ENCODE measurements at places on chromosomes 12 and 14. TPM values are rescaled to one million over a fixed set of nuclear protein-coding genes. Genes with fewer than 3 reads are reported as not detected.

GRCh38 chr14:99930420-99931274 is 134.6 kb upstream of the EVL start:
- DNase-seq: no peak

DNA sequence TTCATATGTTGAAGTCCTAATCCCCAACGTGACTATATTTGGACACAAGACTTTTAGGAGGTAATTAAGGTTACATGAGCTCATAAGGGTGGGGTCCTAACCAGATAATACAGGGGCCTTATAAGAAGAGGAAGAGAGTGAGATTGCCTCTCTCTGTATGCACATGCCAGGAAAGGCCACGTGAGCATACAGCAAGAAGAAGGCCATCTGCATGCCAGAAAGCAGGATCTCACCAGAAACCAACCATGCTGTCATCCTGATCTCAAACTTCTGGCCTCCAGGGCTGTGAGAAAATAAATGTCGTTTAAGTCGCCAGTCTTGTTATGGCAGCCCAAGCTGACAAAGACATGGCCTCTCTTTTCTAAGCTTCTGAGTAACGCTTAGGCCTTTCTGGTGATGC is 69.0 kb upstream of the GPHB5 start:
- DNase-seq: no peak

GRCh38 chr14:91611528-91611927 is 101.4 kb upstream of the PPP4R3A start:
- DNase-seq: no peak

GRCh38 chr12:100234591-100235304 is 32.1 kb downstream of the DEPDC4 start:
- no peak for DNase-seq

GRCh38 chr12:132178801-132179401 is 34.6 kb downstream of the NOC4L start:
- DNase-seq: no peak

ADAM21 gene
- not detected for total RNA-seq

FOXM1 gene
- total RNA-seq: 0.09 TPM

GRCh38 chr12:132218915-132219314 is 74.7 kb downstream of the NOC4L start:
- no peak for DNase-seq

DNA sequence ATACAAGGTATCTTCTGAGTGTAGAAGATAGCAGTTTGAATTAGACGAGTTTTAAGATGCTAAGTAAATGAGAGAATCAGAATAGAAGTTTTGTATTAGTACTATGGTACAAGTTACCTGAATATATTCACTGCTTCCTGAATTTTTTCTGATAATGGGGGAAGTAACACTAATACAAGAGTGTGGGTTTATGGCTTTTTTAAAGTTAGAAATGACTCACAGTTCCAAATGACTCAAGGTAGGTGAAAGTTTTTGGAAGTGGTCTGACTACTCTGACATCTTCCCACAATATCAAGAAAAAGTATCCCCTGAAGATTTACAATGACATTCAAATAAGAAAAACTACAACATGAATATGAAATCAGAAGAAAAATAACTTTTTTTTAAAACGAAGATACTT is 123.7 kb upstream of the GARIN6 start:
- DNase-seq: no peak

GRCh38 chr12:2125651-2126522 is 73.1 kb downstream of the CACNA1C start:
- DNase-seq: no peak

DNA sequence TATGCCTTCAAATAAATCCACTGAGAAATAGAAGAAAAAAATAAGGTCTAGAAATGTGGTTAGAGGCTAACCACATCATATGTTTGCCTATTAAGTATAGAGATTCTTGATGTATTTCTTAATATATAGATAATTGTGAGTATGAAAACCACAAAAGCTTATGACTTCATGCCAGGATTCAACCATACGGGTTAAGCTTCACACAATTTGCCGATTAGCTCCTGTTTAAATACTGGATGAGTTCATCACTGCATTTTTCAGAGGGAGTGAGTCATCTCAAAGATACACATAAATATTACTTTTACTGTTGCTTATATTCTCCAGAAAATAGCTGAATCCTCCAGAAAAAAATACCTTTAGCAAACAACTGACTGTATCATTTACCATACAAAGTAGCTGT is 79.6 kb downstream of the RPL10L start:
- DNase-seq: no peak

GRCh38 chr12:71005166-71005565 is 84.6 kb upstream of the PTPRR start:
- no peak for DNase-seq

TBX5 gene
- total RNA-seq: not detected

DNA sequence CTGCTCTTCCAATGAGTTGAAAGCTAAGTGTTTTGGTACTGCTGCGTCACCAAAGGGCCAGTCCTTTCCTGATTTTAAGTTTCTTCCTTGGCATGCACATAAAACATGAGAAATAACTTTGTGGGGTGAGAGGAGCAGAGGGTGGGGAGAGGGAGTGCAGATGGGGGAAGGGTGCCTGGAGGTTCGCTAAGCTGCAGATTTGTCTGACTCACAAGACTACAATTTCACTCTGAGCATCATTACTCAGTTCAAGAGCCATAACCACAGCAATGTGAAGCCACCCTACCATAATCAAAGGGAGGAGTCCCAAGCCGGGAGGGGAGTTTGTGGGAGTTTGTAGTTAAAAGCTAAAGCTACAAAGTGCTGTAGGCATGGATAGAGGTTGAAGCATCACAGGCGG is 136.1 kb downstream of the ANO2 start:
- no peak for DNase-seq

GRCh38 chr14:34851395-34851794 is 23.8 kb downstream of the BAZ1A start:
- DNase-seq: no peak

TIMELESS gene
- total RNA-seq: 4.8 TPM

DNA sequence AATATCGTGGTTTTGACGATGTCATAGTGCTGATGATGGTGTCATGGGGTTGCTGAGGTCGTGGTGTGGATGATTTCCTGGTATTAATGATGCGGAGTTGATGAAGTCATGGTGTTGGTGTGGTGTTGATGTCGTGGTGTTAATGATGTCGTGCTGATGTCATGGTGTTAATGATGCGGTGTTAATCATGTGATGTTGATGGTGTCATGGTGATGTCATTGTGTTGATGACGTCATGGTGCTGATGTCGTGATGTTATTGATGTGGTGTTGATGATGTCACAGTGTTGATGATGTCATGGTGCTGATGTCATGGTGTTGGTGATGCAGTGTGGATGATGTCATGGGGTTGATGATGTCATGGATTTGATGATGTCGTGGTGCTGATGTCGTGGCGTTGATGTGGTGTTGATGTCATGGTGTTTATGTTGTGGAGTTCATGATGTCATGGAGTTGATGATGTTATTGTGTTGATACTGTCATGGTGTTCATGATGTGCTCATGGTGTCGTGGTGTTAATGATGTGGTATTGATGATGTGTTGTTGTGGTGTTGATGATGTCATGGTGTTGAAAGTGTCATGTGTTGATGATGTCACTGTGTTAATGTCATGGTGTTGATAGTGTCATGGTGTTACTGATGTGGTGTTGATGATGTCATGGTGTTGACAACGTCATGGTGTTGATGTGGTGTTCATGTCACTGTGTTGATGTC is 48.5 kb upstream of the RIMBP2 start:
- no peak for DNase-seq

- DNase-seq: no peak
Measured at GRCh38 chr12:60475825-60476224, 880.0 kb downstream of the SLC16A7 start.

DNA sequence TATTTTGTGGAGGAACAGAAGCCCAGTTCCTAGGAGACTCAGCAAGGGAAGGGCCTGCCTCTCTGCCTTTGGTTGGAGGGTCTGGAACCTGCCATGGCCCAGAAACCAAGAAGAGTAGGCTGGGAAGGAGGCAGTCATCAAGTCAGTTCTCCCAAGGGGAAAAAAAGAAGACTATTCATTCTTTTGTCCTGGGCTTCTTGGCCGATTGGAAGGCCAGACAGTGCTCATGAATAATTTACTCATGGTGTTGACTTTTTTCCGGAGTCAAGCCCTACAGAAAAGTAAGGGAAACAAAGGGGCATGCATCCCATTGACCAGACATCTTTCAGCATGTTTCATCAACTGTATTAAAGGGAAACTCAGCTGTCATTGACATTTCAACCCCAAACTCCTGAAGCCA is 168.1 kb downstream of the PRKCH start:
- no peak for DNase-seq

DNA sequence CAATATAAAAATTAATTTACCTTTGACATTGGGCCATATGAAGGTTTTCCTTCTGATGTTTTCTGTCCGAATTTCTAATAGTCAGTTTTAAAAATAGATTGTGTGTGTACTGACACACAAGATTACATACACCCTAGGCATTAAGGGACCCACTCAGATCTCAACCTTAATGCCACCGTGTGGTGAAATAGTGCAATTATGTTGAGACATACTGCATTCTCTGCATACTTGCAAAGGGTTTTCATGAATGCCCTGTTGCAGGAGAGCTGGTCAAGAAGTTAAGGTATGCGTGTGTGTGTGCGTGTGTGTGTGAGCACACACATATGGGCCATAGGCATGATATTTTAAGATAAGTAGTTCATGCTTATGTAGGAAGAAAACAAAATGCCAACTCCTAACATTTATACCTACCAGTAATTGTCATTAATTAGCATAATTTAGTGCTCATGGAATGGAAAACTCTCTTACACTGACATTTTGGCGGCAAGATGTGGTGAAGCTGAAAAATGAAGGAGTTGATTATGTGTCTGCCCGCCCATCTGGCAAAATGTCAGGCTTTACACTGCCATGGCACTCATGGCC is 58.8 kb downstream of the PIK3C2G start:
- DNase-seq: no peak

DNA sequence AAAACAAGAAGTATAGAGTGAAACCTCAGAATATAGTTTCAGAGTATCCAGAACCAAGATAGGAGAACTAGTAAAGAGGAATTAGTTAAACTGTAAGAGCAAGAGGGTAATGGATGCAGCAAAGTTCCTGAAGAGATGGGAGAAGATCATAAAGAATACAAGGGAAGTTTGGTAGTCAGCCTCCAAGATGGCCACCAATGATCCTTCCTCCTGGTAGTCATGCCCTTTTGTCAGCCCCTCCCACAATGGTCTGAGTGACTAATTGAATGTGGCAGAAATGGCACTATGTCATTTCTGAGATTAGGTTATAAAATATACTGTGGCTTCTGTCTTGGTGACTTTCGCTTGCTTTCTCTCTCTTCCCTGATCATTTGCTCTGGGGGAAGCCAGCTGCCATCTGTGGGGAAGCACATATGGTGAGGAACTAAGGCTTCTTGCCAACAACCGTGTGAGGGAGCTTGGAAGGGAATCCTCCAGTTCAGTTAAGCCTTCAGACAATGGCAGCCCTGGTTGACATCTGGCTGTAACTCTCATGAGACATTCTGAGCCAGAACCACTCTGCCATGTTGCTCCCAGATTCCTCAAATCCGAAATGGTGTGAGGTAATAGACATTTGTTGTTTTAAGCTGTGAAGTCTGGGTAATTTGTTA is 55.3 kb upstream of the AMN1 start:
- DNase-seq: no peak

CLEC14A gene
- total RNA-seq: 125 TPM

GRCh38 chr12:56257491-56258067 is 605 bp downstream of the ANKRD52 start:
- no peak for DNase-seq

NOVA1 gene
- 30.8 TPM for total RNA-seq

DNA sequence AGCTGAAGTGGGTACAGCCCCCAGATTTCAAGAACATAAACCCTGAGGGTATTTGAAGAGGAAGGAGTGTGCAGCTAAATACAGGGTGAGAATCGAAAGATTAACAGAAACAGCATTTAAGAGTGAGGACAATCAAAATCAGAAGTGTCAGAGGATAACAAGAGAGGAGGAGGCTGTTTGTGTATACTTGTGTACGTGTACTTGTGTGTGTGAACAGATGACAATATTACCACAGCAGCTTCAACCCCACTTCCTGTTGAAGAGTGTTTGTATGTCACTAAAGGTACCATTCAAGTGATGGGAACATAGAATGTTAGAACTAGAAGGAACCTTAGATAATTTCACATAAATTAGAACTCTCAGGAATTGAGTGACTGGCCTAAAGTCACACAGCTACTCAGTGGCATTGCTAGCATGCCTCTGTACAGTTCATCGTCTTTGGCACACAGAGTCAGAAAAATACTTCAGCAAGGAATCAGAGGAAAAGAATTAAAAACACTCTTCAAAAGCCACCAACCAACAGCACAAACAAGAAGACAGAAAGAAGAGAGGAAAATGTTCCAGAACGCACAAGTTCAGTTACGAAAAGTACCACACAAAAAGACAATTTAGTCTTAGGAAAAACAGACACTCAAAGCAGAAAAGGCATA is 164.3 kb upstream of the BCL2L14 start:
- DNase-seq: no peak

CNIH1 gene
- total RNA-seq: 227 TPM

ERC1 gene
- total RNA-seq: 46.1 TPM

GRCh38 chr12:4450551-4451112 is 5.0 kb upstream of the FGF6 start:
- no peak for DNase-seq

GRCh38 chr14:88385212-88386101 is at the start of gene SPATA7:
Gene SPATA7, plus strand, starts transcription at chr14:88385657. Its CDS starts 162 bp downstream, at chr14:88385819.
- peak; percentile 84 for DNase-seq

- DNase-seq: no peak
Measured at GRCh38 chr14:93163564-93163963, 21.1 kb downstream of the MOAP1 start.

DNA sequence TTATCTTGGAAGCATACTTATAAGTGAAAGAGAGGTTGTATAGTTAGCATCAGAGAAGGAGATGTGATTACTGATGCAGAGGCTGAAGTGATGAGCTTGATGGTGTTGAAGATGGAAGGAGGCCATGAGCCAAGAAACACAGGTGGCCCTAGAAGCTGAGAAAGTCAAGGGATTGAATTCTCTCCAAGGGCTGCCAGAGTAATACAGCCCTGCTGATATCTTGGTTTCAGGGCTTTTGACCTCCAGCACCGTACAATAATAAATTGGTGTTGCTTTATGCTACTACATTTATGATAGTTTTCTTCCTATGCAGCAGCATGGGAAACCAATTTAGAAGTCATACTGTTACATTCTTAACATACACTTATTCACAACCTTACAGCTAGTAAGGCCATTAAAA is 1133.3 kb downstream of the AACS start:
- no peak for DNase-seq

Measured in omental fat pad (tissue), 4 donors.